Stimulated activated CD4-positive, alpha-beta T cell treated with anti-CD3 and anti-CD28 coated beads, Interleukin-4, amount 100 ng/mL, for 4 hours (primary cell): ENCODE measurements at places on chromosomes 16 and 17.

DNA sequence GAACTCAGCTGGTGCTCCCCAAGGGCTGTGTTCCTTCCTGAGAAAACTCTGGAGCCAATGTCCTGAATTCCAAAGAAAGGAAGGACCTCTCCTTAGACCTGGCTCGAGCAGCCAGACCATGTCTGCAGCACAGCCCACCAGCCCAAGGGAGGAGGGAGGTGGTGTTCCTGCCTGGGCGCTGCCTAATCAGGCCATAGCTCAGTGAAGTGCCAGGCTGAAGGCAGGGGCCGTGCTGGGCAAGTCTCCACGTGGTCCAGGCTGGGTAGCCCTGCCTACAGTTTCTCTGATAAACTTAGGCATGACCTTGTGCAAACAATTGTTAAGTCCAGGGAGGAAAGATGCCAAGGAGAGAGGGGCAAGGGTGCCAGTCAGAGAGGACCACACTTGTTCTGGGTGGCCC, 76.8 kb downstream of the MPRIP start:
- no peak for DNase-seq

DNA sequence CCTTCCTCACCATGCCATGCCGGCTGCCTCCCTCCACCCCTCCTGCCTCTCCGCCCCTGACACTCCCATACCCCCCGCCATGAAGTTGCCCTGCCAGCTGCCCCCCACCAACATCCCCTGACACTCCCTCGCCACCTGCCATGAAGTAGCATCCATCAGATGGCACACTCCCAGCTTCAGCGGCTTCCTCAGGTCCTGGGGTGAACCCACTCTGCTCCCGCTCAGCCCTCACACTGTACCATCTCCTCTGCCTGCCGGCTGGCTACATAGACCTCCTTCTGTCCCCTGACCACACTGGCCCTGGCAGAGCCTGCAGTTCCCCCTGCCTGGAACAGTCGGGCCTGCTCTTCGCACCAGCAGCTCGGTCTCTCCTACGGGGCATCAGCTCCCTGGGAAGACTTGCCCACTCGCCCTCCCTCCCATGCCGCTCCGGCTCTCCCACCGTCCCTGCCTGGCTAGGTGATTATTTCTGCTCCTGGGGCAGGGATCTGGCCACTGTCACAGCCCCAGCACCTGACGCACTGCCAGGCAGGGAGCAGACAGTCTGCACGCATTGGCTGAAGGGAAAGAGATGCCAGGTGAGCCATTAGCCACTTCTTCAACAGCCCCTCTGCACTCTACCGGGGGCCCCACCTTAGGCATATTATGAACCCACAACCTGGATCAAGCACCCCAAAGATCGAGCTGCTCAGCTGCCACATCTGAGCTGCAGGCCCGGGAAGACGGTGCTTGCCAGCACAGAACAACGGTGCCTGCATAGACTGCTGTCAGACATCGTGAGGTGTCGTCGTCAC, 9.0 kb downstream of the CANT1 start:
- DNase-seq = no peak

- no peak for DNase-seq
Observed at GRCh38 chr17:31537565-31538011, 146.1 kb downstream of the RAB11FIP4 start.

- no peak for DNase-seq
Observed at GRCh38 chr16:29192329-29193247, 207.7 kb downstream of the LAT start.

DNA sequence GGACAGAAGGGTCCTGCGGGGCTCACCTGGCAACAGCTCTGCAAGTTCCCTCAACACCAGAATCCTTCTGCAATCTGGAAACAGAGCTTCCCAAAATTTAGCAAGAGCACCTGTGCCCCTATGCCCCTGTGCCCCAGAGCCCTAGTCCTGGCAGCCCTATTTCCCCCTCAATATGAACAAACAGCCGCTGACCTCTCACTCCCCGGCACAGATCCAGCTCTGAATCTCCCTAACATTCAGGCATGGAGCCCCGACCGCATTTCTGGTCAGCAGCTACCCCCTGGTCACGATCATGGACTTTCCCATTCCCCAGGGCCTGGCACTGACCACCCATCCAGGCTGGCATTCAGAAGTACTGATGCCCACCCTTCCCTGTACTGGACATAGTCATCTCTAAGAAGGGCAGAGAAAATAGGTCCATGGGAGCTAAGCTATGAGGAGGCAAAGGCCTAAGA, 110.8 kb upstream of the SMURF2 start:
- DNase-seq = no peak

- DNase-seq = no peak
Observed at GRCh38 chr16:24206926-24207325, 49.2 kb upstream of the CACNG3 start.

GRCh38 chr17:20934288-20934687, 108.5 kb downstream of the USP22 start:
- no peak for DNase-seq

DNA sequence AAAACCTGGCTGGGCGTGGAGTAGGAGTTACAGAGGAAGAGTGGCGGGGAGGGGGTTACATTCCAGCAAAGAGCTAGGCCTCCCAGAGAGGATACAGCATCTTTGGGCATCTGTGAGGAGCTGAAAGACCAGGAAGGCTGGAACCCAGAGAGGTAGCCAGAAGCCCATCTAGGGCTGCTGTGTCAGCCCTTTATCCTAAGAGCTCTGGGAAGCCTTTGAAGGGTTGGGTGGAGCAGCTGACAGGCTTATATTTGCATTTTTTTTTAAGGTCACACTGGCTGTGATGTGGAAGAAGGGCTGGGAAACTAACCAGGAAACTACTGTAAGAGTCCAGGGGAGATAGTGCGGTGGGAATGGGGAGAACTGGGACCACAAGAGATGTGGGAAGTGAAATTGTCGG, 6.8 kb upstream of the CNOT1 start:
- DNase-seq = no peak

DNA sequence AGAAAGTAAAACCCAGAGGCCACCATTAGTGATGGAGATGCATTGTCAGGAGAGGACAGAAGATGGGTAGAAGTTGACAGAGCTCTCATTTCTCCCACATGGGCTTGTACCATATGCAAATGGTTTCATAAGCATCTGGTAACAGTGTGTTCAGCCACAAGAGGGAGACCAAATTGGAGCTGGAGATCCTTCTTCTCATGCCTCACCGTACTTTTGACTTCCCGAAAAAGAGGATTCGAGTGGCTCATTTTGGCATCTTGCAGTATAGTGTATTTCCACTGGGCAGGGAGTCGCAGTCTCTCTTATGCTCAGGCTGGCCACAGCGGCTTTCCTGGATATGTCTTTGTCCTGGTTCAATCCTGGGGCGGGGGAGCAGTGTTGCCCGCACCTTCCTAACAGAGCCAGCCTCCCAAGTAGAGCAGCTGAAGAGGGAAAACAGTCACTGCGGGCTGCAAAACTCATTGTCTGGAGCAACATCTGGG, 23.8 kb downstream of the TBC1D3B start:
- no peak for DNase-seq

GRCh38 chr16:12470311-12471229, 333.1 kb downstream of the CPPED1 start:
- DNase-seq = no peak

GRCh38 chr17:14730821-14731220, 429.9 kb downstream of the HS3ST3B1 start:
- DNase-seq = no peak

DNA sequence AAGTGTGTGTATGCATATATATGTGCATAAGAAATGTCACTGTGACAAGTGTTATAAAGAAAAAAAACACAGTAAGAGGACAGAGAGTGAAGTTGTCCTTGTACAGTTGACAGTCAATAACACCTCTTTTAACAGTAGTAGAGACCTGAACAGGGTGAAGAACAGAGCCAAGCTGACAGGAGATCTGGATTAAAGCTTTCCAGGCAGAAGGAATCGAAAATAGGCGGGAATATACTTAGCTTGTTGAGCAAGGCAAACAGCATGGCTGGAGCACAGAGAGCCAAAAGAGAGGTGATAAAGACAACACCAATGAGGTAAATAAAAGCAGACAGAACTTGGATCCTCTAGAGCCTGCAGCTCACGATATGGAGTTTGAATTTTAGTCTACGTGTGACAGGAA, 64.8 kb downstream of the KANSL1 start:
- DNase-seq = no peak
